ENCODE measurements at places on chromosomes 7 and 10.
A peak's percentile ranks its signal among the peaks of the same experiment; 100 is the strongest.

- no peak for DNase-seq
These were observed 115.1 kb downstream of the PKD1L1 start for GRCh38 chr7:47833211-47833610.

DNA sequence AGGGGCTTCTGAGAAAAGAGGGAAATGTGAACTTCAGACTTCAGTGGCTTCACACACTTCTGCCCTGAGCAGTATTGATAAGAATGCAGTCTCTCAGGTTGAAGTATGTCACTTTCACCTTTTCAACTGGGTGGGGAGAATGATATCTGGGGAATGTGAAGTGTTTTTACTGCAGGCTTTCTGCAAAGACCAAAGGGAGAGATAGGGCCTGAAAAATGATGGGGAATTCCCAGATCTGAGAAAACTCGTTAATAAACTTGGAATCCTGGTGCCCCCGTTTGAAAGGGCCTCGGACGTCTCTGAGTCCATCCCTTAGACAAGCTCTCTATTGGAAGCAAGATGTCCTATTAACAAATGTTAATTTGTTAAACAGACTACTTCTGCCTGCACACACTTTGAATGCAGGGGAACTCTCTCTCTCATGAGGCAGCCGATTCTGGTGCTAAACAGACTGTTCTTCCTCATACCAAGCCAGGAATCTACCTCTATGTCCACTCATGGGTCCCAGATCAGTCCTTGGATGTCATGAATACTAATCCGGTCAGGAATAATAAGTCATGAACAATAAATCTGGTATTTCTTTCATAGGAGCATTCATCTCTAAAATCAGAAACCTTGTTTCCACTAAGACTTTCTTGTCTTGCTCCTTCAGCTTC is 193.6 kb downstream of the JCAD start:
- no peak for DNase-seq

DNA sequence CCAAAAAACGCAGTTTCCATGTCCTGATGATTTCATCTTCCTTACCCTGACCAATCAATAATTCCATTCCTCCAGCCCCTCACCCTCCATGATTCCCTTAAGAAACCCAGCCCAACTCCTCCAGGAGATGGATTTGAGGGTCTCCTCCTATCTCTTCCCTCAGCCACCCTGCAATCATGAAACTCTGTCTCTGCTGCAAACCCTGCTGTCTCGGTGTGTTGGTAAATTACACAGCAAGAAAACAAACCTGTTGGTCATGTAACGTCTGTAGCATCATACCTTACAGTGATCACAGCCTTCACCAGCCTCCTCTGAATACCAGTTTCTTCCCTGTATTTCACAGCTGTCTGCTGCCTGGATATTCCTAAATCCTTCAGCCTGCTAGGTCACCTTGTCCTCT is 300.7 kb upstream of the NEBL start:
- no peak for DNase-seq

- no peak for DNase-seq
These were observed 61.5 kb upstream of the GDF10 start for GRCh38 chr10:47238331-47239095.

DNA sequence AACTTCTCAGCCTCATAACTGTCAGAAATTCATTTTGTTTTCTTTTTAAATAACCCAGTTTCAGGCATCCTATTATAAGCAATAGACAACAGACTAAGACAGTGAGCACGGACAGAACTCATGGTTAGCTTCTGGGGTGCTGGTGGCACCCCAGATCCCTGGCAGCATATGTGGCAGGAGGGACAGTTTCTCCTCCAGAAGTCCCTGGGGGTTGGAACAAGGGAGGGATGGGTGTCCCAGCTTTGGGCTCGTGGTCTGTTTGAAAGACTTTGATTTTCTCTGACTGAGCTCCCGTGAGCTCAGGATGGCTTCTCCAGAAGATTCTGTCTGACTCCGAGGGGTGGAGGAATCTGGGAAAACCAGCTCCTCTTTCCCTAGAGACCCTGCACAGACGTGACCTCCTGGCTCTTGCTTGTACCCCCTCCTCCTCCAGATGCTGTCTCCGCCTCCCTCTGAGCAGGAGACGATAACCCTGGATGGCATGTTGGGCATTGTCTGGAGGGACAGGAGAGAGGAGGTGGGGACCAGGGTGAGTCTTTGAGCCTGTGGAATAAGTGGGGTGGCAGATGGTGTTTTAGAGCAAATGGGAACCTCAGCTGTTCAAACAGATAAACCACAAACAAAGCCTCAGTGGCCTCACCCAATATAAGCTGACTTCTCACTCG is 421.1 kb downstream of the GLRX3 start:
- DNase-seq, result no peak

GRCh38 chr7:69219381-69219780 is 378.9 kb upstream of the AUTS2 start:
- DNase-seq, result no peak

- DNase-seq, result no peak
These were observed 26.5 kb upstream of the TRIL start for GRCh38 chr7:28984631-28985030.

DNA sequence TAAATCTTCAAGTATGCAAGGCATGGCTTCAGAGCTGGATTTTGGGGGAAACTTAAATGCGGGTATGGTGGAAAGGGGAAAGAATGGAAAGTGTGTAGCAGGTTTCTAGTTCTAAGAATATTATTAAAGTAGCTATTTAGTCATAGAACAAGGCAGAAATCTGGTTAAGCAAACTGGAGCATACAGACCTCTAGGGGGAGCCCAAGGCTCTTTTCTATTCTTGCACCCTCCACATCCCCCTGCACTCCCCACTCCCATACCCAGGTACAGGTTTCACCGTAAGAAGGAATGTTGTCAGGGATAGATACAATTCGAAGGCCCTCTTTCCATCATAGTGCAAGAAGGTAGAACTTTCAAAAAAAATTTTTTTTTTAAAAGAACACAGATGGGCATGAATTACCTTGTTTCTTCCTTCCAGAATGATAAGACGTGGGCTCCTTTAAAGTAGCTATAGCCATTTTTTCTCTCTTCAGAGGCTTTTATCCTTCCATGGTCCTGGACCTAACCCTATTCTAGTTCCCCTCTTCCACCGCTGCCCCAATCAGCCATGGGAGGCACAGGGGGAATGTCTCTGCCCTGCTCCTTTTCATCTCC is 41.5 kb upstream of the SMIM30 start:
- peak; percentile 30 for DNase-seq

- DNase-seq, result no peak
These were observed 51.4 kb downstream of the COL13A1 start for GRCh38 chr10:69853064-69853463.

DNA sequence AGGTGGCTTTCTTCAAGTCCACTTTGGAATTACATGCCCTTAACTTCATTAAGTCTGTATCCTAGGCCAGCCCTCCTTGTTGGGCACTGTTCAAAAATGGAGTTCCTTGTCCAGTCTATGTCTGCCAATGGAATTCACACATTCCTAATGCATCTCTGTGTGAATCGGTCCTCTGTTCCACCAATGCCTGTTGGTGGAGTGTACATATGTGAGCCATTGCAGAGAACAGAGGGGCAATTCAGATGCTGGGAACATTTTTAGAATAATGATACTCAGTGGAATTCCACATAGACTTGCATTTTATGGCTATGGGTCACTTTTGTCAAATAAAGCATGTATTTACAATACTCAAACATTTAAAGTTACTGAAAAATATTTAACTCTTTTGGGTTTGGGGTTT is 108.3 kb downstream of the COL28A1 start:
- DNase-seq, result no peak
